ENCODE measurements at places on chromosomes 12 and 14.

GRCh38 chr12:120412421-120412820 lies 25.5 kb upstream of the COX6A1 start:
- no peak for DNase-seq

DNA sequence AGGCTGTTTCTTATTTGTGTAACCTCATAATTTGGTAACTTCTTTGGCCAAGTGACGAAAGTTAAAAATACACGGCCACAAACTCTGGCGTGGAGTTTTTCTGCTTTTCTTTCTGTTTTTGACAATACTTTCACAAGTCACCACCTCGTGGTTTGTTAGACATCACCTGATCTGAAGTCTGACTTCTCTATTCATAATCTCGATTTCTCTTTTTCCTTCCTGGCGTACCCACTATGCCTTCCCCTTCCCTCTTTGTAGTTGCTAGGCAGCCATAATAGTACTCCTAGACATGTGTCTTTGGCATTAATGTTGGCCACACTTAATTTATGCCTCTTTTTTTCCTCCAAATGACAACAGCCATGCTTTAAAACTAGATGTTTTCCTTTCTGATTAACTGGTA lies 97.6 kb downstream of the POLR3B start:
- DNase-seq = no peak

DNA sequence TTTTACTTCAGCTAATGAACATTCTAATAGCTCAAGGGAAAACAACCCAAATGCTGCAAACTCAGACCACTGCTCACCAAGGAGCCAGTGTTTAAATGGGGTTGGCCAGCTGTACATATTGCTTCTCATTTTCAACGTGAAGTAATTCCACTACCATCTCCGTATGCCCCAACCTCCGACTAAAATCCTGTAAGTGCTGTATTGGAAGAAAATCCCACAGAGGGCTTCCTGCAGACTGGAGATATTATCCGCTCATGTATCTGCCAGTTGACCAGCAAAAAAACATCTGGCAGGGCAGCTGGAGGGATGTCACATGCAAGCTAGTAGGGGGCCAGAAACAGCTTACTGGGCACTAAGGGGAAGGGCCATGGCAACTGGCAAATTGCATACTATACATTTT lies 485.0 kb downstream of the SNAPC1 start:
- DNase-seq = no peak

DNA sequence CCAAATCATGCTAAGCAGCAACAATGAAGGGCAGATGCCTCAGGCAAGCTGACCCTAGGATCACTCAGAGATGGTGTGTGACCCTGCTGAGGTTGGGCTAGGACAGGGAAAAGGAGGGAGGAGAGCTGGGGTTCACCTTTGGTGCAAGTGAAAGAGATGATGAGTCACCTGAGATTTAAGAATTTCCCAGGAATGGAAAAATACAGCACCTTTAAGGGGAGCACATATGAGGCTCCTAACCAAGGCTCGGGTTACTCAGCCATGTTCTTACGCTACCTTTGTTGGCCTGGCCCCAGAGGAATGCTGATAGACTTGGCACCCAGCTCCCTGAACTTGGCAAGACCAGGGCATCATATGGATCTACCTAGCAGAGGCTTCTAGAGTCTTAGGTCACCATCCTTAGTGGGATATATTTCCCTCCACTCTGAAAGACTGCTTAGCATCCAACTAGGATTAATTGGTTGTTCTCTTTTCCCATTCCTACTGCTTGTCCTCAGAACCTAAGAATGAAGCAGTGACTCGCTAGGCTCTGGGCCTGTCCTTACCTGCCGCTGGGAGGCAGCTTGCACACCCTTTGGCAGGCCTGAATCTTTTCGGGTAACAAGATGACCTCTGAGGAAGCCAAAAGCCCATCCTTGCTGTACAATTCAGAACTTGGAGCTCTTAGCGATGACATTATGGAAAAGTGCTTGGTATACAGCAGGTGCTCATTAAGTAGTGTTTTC lies 4.0 kb upstream of the NAA25 start:
- no peak for DNase-seq

- DNase-seq = no peak
Observed at GRCh38 chr12:52515927-52516831, 4.0 kb downstream of the KRT5 start.

DNA sequence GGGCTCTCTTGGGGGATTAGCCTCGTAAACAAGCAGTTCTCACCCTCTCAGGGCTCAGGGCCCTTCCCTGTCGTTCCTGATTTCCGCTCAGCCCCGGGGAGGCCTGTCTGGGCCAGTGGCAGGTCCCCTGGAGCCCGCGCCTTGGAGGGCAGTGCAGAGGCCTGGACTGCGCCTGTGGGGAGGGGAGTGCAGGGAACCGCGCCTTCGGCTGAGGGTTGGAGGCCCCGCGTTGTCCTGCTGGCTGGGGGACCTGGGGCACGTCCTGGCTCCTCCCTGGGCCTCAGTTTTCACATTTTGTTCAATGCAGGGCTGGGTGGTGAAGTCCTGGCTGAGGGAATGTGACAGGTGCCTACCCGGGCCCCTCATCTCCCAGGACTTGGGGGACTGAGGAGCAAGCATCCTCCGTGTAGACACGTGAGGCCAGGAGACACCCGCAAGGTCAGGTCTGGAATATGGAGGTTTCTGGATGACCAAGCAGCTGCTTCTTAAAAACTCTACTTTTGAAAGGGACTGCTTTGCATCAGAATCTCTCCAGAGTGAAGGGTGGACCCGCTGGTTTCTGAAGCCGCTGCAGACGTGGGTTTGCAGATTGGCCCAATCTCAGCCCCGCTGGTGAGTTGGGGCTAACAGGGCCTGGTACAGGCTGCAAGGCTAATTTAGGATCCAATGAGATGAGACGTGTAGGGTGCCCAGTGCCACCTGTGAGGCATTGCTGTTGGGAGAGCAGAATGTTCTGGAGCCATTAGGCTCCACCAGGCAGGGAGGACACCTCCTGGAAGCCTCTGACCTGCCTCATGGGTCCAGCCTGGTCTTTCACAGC lies 80.2 kb downstream of the KIF26A start:
- DNase-seq = no peak

DNA sequence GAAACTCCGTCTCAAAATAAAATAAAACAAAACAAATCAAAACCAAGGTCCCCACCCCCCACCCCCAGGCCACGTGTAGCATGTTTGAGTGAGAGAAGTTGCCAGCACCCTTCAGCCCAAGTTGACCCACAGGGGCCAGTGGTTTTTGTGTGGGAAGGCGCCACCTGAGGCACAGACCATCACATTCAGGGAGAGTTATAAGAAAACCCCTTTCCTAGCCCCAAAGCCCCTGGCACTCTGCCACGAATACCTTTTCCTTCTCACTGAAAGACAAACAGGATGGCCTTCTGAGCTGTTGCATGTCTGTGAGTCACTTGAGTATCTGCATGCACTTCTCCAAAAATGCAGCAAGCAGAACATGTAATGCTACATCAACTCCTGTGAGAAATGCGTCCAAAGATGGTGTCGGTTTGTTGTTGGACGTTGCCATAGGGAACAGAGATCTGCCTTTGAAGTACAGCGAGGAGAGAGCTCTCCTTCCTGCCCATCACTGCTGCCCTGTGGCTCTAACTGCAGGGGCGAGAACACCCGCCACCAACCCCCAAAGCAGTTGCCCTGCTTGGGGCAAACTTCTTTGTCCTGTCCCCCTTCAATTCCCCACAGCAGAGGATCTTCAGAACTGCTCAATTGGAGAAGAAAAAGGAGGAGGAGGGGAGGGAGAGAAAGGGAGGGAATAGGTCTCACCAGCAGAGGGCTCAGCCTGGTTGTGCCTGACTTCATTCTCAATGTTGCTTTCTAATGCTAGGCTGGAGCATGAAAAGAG lies 2.7 kb upstream of the TRAF3 start:
- DNase-seq = peak; percentile 54

DNA sequence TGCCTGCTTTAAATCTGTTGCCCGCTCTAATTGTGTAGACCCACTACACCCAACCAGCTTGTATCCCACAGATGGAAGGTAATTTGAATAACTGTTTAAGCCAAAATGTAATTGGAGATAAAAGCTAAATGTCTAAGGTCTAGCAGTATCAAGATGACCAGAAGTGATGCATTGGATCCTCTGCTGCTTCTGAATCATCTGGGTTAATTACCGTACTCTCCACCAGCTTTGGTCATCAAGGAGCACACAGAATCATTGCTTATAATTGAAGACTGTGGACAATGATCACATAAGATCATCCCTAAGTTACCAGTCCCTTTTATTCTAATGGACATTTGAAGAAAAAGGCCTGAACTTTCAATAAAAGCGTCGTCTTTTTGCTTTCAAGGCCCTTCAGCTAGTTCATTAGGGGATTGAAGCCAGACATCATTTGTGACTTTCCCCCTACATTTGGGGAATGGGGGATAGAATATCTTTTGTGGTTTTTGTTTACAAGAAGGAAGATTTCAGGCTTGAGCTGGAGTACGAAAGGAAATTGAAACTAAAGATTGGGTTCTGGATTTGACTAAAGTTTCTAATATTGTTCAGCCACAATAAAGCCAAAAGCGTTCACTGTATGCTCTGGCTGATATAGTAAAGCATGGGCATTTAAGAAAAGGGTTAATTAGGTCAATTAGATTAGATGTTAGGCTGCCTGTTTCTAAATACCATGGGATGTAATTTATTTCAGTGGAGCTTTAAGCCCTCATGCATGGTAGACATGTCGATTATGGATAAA lies 123.2 kb downstream of the CHST11 start:
- no peak for DNase-seq

Measured in urinary bladder (tissue), 4 donors.